ENCODE measurements at places on chromosomes 7 and 10.

DNA sequence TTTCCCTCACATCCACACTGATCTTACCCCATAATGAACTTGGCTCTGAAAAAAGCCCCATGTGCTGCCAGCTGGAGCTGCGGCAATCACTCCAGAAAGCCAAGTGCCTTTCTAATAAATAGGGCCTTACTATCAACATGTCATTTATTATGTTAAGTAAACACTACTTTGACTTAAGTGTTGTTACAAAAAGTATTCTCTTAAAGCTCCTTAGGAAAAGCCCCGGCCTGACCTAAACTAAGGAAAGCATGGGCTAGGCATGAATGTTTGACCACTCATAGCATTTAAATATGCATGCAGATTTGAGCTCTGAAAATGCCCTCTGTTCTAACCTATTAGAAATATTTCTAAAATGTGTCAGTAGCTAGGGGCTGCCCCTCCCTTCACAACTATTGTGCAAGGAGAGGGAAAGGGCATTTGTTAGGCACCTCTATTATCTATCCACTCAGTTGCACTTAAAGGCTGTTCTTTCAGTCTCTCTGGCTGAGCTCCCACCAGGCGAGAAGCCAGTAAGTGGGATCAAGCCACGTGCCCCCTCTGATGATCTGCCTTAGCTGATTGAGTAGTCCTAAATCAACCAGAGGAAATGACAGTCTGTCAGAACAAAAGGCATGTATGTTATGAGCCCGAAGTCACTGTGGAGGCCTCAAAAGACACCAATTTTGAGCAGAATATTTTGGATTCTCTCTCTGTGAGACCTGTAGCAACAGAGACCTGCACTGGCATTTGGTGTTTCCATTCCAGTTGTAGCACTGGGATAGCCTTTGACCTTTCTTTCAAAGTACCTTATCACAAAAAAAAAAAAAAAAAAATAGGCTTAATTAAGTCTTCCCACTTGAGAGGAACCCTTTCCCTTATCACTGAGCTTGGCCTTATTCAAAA, 77.1 kb downstream of the ITGB8 start:
- DNase-seq, result peak; percentile 83

DNA sequence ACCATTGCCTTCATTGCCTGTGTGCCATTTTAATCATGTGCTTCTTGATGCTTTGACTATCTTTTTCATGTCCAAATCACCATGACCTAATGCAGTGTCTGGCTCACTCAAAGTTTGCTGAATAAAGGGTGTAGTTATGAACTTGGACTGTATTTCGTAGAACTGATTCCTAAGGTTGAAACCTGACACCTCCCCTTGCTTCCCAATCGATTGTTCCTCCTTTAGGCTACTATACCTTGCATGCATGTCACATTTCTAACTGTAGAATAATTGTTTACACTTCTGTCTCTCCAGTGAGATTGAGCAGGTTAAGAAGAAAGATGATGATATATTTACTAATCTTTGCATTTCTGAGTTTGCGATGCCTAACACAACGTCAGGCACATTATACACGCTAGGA, 41.0 kb upstream of the CDK1 start:
- DNase-seq, result no peak

DNA sequence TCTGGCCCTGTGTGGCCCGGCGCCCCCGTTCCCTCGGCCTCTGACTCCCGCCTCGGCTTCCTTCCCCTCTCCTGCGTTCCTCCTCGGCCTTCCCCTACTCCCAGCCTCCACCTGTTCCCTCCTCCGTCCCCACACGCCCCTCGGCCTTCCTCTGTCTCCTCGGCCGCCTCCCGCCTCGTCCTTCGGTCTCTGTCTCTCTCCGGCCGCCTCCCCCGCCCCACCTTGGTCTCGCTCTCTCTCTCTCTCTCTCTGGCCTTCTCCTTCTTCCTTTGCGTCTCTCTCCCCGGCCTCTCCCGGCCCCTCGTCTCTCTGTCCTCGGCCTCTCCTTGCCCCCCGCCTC, 588 bp downstream of the GET4 start:
- no peak for DNase-seq

DNA sequence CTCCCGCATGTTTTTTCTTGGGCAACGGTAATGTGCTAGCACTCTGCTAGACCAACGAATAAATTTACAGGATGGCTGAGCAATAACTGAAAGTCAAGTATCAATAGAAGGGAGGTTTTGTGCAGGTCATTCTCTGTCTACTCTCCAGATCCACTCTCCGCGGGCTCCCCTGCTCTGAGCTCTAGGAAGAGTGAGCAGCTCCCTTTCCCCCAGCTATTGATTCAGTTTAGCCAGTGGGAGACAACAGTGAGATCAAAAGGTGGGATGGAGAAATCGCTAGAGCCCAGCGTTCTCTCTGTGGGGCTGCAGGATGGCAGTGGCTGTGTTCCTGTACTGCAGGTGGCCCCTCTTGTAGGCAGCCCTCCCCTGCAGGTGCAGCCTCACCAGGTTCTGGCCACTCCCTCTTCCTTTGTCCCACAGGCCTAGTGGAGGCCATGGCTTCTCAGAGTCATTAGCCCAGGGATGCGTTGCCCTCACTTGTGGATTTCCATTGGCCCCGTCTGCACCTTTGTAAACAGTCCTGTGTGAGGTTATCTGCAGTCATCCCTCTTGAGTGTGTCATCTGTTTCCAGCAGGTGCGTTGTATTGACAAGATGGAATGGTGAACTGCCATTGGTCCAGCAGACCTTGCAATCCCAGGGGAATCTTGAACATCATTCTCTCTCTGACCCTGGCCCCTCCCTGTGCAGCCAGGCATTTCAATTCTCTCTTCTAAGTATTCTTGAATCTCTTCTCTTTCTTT, 11.1 kb downstream of the MSRB2 start:
- no peak for DNase-seq

GRCh38 chr10:132659206-132660091, 121.9 kb downstream of the INPP5A start:
- no peak for DNase-seq

DNA sequence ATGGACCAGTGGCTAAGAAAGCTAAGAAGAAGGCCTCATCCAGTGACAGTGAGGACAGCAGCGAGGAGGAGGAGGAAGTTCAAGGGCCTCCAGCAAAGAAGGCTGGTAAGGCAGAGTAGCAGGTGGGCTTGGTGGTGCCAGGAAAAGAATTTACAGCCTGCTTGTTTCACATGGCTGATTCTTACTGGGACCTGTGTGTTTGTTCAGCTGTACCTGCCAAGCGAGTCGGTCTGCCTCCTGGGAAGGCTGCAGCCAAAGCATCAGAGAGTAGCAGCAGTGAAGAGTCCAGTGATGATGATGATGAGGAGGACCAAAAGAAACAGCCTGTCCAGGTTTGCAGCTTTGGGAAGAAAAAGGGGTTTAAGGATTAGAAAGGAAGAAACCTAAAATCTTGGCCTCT, 5.0 kb downstream of the NOLC1 start:
- DNase-seq, result no peak

DNA sequence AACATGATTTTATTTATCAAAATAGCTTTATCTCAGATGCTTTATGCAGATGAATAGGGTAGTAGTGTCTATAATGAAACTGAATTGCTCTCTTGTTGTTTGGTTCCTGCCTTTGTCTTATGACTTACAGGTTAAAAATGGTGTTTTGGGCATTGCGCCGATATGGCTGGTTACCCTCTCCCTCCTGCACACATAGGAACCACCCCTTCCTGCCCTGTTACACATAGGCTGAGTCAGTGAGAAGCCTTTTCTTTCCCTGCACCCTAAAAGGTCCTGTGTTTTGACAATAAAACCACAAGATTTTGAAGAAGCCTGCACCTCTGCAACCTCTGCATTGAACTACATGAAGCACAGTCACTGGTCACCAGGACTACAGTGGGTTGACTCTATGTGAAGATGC, 655.8 kb upstream of the ANKRD30A start:
- no peak for DNase-seq

GRCh38 chr7:96116173-96116572, 205.7 kb downstream of the SLC25A13 start:
- no peak for DNase-seq

DNA sequence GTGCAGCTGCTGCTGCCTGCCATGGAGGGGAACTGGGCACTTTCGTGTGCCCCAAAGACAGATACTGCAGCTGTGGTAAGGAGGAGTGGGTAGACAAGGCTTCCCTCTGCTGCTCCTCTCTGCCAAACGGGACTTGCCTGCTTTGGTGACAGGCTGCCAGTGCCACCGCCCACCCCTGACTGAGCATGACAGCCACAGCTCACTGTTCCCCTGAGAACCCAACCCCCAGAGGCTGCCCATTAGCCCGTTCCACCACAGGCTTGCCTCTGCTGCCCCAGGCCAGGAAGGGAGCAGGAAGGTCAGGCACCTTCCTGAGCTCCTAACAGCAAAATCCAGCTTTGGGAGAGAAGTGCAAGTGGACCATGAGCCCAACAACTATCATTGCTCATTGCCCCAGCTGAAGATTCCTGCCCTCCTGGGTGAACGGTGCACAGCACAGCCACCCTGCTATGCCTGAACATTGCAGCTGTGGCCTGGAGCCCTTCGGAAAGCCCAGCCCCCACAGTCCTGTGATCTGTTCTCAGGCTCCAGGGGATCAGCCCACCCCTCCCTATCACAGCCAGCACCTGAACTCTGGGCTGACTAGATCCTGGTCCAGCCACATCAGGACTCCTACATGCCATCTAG, 58.7 kb upstream of the ANTXRL start:
- DNase-seq, result no peak

GRCh38 chr10:79491143-79491835, 21.0 kb upstream of the EIF5AL1 start:
- no peak for DNase-seq

- DNase-seq, result no peak
These were observed 50.3 kb upstream of the SDK1 start for GRCh38 chr7:3250725-3251124.

DNA sequence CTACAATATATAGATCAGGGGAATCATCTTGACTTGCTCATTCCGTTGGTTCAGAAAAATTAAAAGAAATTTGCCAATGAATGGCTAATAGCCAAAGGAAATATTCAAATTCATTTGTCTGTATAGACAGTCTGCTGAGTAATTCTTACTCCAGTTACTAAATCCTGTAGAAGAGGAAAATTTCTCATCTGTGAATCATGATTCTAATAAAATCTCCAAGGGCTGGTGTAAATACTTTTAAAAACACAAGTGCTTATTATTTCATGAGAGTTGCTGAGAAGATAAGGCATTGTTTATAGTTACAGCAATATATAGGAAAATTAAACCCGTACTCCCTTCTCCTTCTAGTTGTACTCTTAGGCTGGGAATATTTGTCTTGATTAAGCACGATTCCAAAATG, 53.0 kb downstream of the WNT2 start:
- peak; percentile 89 for DNase-seq

- DNase-seq, result no peak
These were observed 29.3 kb upstream of the PDCD4 start for GRCh38 chr10:110842326-110842904.

DNA sequence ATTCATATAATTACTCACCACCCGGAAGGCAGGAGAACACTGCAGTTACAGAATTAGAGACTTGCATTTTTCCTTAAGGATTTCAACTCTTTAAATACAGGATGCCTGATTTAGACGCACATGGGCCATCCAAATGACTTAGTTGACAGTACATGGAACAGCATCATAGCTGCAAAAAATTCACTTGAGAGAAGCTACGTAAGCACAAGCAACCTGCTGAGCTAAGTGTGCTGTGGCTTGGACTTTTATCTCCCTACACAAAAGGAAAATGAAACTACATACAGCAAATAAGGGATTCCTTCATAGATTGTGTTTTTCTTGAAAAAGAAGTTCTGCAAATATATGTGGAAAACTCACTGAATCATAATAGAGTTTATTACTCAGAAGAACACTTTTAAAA, 152.6 kb downstream of the POU6F2 start:
- no peak for DNase-seq

- no peak for DNase-seq
These were observed 194.2 kb upstream of the NPSR1 start for GRCh38 chr7:34463830-34464229.

DNA sequence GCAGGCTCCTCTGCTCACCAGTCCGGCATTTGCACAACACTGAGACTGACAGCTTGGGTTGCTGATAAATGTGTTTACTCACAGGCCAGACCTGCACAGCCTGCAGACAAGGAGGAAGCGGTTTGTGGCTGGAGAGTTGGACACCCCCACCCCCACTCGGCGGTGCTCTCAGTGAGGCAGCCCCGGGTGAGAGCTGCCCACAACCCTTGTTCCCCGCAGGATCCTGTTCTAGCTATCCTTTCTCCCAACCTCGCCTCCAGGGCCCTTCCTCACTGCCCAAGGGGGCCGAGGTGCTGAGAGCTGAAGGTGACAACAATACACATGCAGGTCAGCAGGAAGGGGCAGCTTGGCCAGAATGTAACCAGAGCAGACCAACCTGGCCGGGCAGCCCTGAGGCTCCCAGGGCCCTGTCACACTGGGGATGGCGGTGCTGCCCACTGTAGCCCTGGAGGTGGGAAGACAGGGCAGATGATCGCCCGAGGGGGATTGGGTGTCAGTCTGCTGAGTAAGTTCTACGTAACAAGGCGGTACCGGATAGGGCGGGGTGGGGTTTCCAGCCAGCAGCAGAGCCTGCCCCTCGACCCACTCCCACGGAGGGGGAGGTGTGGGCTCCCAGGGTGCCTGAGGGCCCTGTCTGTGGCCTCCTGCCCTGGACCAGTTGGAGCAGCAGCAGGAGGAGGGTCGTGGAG, 2.1 kb upstream of the ADAM8 start:
- peak; percentile 97 for DNase-seq

- DNase-seq, result peak; percentile 65
These were observed 115.5 kb downstream of the AGMO start for GRCh38 chr7:15446280-15446679.

- DNase-seq, result no peak
These were observed 124.3 kb downstream of the NEURL1 start for GRCh38 chr10:103617602-103618385.

DNA sequence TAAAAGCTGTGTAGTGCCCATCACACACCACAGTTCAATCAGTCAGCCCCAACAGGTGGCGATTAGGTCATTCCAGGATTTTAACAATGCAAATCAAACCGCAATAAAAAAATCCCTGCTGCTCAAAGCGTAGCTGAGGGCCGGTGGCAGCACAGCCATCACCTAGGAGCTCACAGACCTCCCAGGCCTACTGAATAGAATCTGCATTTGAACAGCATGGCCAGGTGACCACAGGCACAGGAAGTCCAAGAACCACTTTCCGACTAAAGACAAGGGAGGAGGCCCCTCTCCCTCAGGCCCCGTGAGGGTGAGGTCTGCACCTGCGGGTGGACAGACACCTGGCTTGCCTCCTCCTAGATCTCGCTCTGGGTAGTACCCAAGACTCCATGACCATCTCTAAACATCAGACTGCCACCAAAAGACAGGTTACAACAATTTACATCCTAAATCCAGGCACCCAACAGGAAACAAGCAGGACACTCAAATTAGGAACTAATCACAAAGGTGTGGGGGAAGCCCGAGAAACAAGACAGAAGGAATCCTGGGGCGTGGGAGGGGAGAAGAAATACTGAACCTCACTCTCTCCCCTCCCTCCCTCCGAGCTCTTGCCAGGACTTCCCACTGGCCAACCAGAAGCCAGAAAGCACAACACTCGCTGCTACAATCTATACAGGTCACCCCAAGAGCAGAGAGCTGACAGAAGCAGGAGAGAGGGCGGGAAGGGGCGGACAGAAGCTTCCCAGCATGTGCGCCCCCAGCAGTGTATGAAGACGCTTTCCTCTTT, 19.2 kb downstream of the GNA12 start:
- peak; percentile 28 for DNase-seq

- DNase-seq, result no peak
These were observed 25.9 kb upstream of the ANKRD2 start for GRCh38 chr10:97546456-97547270.

- peak; percentile 98 for DNase-seq
These were observed 529 bp upstream of the MEPCE start for GRCh38 chr7:100428967-100429636.

GRCh38 chr7:116843378-116843777, 19.0 kb upstream of the CAPZA2 start:
- DNase-seq, result no peak
